Naive B cell (primary cell): ENCODE measurements at places on chromosomes 5 and 9.

DNA sequence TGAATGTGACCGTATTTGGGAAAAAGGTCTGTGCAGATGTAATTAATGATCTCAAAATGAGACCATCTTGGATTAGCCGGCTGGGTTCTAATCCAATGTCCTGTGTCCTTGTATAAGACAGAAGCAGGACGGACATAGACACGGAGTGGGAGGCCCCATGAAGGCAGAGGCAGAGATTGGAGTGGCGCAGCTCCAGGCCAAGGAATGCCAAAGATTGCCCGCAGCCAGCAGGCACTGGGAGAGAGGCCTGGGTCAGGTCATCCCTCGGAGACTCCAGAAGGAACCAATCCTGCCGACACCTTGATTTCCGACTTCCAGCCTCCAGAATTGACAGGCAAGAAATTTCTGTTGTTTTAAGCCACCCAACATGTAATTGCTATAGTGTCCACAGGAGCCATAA lies 13.0 kb upstream of the GFI1B start:
- DNase-seq, result no peak
- H3K27me3 ChIP-seq, result peaks cover 19% of the 10 kb centered on the region
- no peaks in the 10 kb centered on the region for H3K4me1 ChIP-seq
- H3K36me3 ChIP-seq, result no peaks in the 10 kb centered on the region
- H3K27ac ChIP-seq, result no peak overlapping the region

- no peak overlapping the region for H3K4me3 ChIP-seq
- H3K27me3 ChIP-seq, result peaks cover 19% of the 10 kb centered on the region
- no peak overlapping the region for H3K27ac ChIP-seq
- H3K36me3 ChIP-seq, result no peaks in the 10 kb centered on the region
- H3K4me1 ChIP-seq, result peaks cover 10% of the 10 kb centered on the region
- DNase-seq, result no peak
Measured at GRCh38 chr9:133187561-133188005, 21.5 kb downstream of the OBP2B start.

- no peak for DNase-seq
- no peaks in the 10 kb centered on the region for H3K27me3 ChIP-seq
- H3K27ac ChIP-seq, result no peak overlapping the region
- H3K4me3 ChIP-seq, result no peak overlapping the region
- H3K36me3 ChIP-seq, result no peaks in the 10 kb centered on the region
Measured at GRCh38 chr9:16033921-16034691, 481.3 kb downstream of the CCDC171 start.

GRCh38 chr9:124503713-124504529 lies 3.3 kb downstream of the NR5A1 start:
- no peak for DNase-seq
- H3K36me3 ChIP-seq, result no peaks in the 10 kb centered on the region
- peaks cover 50% of the 10 kb centered on the region for H3K27me3 ChIP-seq
- H3K4me1 ChIP-seq, result peaks cover 13% of the 10 kb centered on the region
- H3K27ac ChIP-seq, result no peak overlapping the region
- H3K4me3 ChIP-seq, result peak overlapping the region; percentile 92

GRCh38 chr5:97010606-97011005 lies 74.7 kb downstream of the LNPEP start:
- DNase-seq, result no peak
- H3K27ac ChIP-seq, result no peak overlapping the region
- peaks cover 30% of the 10 kb centered on the region for H3K4me1 ChIP-seq
- H3K27me3 ChIP-seq, result no peaks in the 10 kb centered on the region
- peaks cover 24% of the 10 kb centered on the region for H3K36me3 ChIP-seq
- H3K4me3 ChIP-seq, result no peak overlapping the region

DNA sequence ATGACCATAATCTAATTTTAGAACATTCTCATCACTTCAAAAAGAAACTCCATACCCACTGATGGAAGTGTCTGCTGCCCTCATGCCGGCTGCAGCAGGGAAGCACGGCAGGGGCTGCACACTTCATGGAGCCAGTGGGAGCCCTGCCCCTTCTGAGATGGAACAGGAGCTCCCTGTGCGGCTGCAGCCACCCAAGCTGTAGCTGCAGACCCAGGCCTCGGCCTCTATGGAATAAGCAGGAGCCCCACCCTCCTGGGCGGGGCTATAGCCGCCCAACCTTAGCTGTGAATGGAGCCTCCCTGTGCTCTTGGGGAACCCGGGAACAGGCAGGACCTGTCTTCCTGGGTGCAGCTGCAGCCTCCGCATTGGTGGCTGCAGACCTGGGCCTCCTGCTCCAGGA lies 128.5 kb downstream of the NUDT12 start:
- H3K36me3 ChIP-seq, result no peaks in the 10 kb centered on the region
- H3K4me1 ChIP-seq, result no peaks in the 10 kb centered on the region
- no peak overlapping the region for H3K27ac ChIP-seq
- DNase-seq, result no peak
- H3K27me3 ChIP-seq, result no peaks in the 10 kb centered on the region

GRCh38 chr9:99782962-99783718 lies 38.5 kb upstream of the NR4A3 start:
- H3K36me3 ChIP-seq, result no peaks in the 10 kb centered on the region
- no peaks in the 10 kb centered on the region for H3K27me3 ChIP-seq
- no peak overlapping the region for H3K4me3 ChIP-seq
- peak overlapping the region; percentile 53 for H3K27ac ChIP-seq
- DNase-seq, result peak; percentile 34

- DNase-seq, result no peak
- H3K27me3 ChIP-seq, result no peaks in the 10 kb centered on the region
- H3K36me3 ChIP-seq, result no peaks in the 10 kb centered on the region
Measured at GRCh38 chr9:97633859-97634490, 354 bp downstream of the NCBP1 start.

DNA sequence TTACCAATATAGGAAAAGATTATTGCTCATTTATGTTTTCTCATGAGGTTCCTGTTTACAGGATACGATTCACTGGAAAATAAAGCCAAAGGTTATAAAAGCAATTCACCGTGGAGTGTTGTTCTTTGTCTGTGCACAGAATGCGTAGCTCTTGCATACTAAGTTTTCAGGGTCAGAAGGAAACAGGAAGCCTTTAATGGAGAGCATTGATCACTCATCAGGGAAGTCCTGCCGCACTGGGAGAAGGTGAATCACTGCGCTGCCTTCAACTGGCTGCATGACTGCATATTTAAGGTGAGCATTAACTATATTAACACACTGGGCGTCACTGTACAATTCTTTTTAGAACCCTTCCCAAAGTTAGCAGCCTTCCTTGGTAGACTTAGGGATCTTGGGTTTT lies 74.1 kb upstream of the SYK start:
- H3K36me3 ChIP-seq, result no peaks in the 10 kb centered on the region
- no peak overlapping the region for H3K27ac ChIP-seq
- no peaks in the 10 kb centered on the region for H3K4me1 ChIP-seq
- H3K27me3 ChIP-seq, result peaks cover 7% of the 10 kb centered on the region
- DNase-seq, result no peak

DNA sequence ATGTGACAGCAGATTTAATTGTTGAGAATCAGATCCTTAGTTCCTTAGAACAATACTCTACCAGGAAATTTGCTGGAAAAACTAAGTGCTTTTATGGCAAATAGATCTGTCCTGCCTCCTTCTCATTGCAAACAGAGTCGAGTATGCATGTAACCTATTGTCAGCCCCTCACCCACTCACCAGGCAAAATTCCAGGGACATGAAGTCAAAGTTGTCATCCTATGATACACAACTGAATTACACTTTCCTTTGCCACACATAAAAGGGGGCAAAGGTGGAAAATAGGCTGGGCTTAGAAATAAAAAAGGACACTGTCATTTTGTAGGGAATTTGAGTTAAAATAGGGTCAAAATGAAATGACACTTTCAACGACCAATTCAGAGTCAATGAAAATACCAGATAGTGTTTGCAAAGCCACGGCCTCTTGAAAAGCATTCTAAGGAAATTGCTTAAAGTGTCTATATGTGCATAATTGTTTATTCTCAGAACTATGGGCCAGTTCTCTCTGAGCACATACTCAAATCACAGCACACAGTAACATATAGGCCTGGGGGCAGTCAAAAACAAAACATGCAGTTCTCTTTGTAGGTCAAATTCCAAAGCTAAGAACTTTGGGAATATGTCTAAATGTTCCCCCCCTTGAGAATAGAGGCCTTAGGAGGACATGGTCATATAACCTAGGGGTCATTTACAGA lies 452.8 kb downstream of the NFIB start:
- no peaks in the 10 kb centered on the region for H3K27me3 ChIP-seq
- H3K4me1 ChIP-seq, result no peaks in the 10 kb centered on the region
- H3K36me3 ChIP-seq, result no peaks in the 10 kb centered on the region
- no peak for DNase-seq
- H3K4me3 ChIP-seq, result no peak overlapping the region

- no peak overlapping the region for H3K4me3 ChIP-seq
- H3K27ac ChIP-seq, result no peak overlapping the region
- peaks cover 15% of the 10 kb centered on the region for H3K4me1 ChIP-seq
- no peaks in the 10 kb centered on the region for H3K27me3 ChIP-seq
Measured at GRCh38 chr5:136141561-136141960, 8.9 kb downstream of the SMAD5 start.

DNA sequence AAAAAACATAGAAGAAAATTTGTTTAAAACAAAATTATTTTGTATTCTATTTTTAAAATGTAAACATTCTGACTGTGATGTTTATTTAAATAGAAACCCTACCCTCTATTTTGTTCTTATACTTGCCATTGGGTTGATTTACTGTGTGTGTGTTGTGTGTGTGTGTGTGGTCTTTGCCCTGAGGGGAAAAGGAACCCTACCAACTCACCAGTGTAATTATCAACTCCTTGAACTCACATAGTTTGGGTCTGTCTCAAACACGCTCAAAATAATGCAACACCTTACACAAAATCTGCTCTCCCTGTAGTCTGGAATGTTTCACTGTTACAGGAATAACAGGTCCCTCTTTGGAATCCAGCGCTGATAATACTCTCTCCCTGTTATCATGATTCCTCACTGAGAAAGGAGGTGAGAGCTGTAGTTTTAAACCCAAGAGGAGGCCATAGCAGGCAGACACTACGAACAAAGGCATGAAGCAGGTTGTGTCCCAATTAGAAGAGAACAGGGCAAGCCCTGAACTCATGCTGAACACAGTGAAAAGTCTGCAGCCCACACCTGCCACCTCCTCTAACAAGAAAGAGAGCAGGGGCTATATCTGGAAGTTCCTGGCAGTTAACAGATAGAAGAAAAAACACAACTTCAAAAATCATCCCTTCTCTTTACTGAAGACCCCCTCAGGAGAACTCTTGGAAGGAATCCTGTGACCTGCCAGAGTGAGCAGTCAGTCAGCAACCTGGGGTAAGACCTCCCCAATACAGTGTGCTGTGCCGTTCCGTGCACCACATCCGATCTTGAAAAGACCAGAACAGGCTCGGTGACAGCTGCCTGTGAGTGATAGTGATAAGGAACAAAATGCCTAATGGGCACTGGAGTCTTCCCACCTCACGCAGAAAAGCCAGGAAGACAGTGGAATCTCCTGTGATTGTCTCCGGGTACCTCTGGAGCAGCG lies 608.1 kb upstream of the ADAMTS16 start:
- no peaks in the 10 kb centered on the region for H3K36me3 ChIP-seq
- DNase-seq, result no peak
- no peaks in the 10 kb centered on the region for H3K4me1 ChIP-seq
- no peaks in the 10 kb centered on the region for H3K27me3 ChIP-seq
- H3K27ac ChIP-seq, result no peak overlapping the region

GRCh38 chr9:5421163-5421562 lies 16.6 kb downstream of the PLGRKT start:
- no peak overlapping the region for H3K4me3 ChIP-seq
- H3K36me3 ChIP-seq, result no peaks in the 10 kb centered on the region
- DNase-seq, result no peak
- H3K27ac ChIP-seq, result no peak overlapping the region

GRCh38 chr5:16457451-16457850 lies 8.1 kb downstream of the ZNF622 start:
- peaks cover 20% of the 10 kb centered on the region for H3K36me3 ChIP-seq
- DNase-seq, result no peak
- H3K4me3 ChIP-seq, result no peak overlapping the region
- no peaks in the 10 kb centered on the region for H3K27me3 ChIP-seq

GRCh38 chr9:97543561-97543960 lies 42.1 kb downstream of the TMOD1 start:
- peaks cover 10% of the 10 kb centered on the region for H3K27me3 ChIP-seq
- no peak overlapping the region for H3K27ac ChIP-seq
- no peaks in the 10 kb centered on the region for H3K4me1 ChIP-seq

DNA sequence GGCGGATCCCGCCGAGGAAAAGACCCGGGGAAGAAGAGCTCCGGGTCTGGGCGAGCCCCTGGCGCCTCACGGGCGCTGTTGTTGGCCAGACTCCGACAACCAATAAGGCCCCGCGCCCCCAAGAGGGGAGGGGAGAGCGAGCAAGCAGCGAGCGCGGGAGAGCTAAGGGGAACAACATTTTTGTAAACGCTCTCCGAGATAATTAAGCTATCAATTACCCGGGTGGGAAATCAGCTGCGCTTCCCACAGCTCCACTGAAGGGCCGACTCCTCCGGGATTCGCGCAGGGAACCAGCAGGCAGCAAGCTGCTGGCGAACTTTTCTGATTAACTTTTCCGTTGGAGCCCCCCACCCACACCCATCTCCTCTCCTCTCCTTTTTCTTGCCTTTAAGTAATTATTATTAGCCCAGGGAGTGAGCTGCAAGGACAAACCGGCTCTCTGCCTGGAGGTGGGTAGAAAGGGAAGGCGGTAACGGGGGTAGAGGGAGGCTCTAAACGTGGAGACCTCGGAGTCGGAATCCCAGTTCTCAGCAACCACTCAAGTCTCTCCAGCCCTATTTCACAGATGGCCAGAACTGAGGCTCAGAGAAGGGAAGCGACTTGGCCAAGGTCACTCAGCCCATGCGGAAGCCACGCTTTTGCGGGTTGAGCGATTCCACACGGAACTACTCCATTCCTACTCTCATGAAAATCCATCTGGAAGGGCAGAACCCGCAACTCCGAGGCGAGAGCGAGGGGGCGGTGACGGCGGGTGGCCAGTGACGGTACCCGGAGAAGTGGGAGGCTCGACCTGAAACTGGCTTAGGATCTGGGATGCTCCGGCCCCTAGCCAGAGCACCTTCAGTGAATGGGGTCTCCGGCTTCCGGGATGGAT lies 1.3 kb downstream of the ASTN2 start:
- no peak overlapping the region for H3K27ac ChIP-seq
- no peak for DNase-seq
- no peak overlapping the region for H3K4me3 ChIP-seq
- H3K36me3 ChIP-seq, result no peaks in the 10 kb centered on the region
- H3K27me3 ChIP-seq, result peaks cover 47% of the 10 kb centered on the region
- no peaks in the 10 kb centered on the region for H3K4me1 ChIP-seq

DNA sequence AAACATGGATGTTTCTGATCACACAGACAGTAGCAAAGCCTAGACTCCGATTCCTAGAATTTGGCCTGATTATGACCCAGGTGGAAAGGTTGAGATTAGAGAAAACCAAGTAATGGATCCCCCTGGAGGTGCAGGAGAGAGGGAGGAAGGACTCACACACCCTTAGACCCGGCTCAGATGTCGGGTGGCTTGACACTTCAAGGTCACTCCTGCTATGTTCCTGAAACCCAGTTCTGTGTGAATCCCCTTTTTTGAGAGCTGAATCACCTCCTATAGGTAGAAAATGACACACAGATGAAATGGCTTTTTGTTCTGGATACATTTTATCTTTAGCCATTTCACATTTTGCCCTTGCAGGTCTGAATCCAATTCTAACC lies 192.8 kb downstream of the ARRDC3 start:
- no peak for DNase-seq
- H3K4me1 ChIP-seq, result no peaks in the 10 kb centered on the region
- no peak overlapping the region for H3K4me3 ChIP-seq
- H3K27me3 ChIP-seq, result peaks cover 8% of the 10 kb centered on the region
- H3K36me3 ChIP-seq, result no peaks in the 10 kb centered on the region

GRCh38 chr5:96714951-96715451 lies 52.8 kb downstream of the CAST start:
- H3K36me3 ChIP-seq, result peaks cover 24% of the 10 kb centered on the region
- peaks cover 41% of the 10 kb centered on the region for H3K4me1 ChIP-seq
- peak; percentile 16 for DNase-seq
- peak overlapping the region; percentile 93 for H3K27ac ChIP-seq

GRCh38 chr5:128764601-128765310 lies 200.5 kb upstream of the SLC27A6 start:
- no peak overlapping the region for H3K4me3 ChIP-seq
- no peaks in the 10 kb centered on the region for H3K4me1 ChIP-seq
- DNase-seq, result no peak
- no peak overlapping the region for H3K27ac ChIP-seq
- no peaks in the 10 kb centered on the region for H3K27me3 ChIP-seq
